Inflammatory macrophage treated with lipopolysaccharide for 4 hours (primary cell): ENCODE measurements at places on chromosomes 2 and 18.

GRCh38 chr2:239966029-239966852 is 58.9 kb downstream of the NDUFA10 start:
- no peak for DNase-seq

DNA sequence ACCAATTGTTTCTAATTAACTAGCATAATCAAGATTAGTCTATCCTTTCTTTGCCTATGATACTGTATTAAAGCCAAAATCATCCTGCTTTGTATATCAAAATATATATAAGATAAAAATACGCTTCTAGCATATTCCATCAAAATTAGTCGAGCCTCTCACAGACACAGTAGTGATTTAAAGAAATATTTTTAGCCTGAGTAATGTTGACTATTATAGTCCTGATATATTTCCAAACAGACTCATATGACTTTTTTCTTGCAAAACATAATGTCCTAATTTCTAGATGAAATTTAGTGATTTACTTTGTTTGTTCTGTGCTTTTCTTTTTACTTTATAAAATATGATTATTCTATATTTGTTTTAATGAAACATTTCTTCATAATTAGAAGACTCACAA is 30.9 kb downstream of the FAP start:
- DNase-seq: peak; percentile 14

GRCh38 chr18:58770601-58771000 is 94.1 kb upstream of the ZNF532 start:
- DNase-seq: no peak

DNA sequence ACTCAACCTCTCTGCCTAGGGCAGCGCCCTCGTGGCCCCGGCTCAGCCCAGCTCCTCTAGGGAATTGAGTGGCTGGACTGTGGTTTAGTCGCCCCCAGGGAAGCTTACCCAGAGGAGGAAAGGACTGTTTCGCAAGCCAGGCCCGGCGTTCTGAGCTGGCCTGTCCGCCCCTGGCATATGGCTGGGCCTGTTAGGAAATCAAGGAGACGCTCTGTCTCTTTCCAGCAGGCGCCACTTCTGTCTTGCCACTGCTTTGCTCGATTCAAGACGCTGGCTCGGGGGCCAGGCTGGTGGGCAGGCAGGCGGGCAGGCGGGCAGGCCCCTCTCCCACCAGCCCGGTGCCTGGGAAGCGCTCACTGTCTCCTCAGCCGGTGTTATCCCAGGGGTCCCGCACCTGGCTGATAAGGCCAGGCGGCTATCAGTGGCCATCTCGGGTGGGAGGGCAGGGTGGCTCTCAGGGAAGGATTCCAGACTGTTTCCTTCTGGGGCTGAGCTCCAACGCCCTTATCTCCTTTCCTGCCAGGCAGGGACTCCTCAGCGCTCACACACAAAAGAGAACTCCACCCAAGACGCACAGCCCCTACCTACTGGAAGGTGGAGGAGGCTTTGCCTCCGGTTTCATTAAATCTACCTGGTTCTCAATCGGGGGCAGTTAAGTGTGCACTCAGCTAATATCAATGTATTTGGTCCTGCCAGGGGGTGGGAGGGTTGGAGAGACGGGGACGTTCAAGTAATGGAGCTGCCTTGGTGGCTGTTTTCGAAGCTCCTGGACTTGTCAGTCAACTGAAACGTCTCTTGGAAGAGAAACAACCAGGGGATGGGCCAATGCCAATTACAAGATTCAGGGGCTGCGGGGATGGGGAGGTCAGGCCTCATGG is 109.1 kb downstream of the SMAD7 start:
- DNase-seq: peak; percentile 92

DNA sequence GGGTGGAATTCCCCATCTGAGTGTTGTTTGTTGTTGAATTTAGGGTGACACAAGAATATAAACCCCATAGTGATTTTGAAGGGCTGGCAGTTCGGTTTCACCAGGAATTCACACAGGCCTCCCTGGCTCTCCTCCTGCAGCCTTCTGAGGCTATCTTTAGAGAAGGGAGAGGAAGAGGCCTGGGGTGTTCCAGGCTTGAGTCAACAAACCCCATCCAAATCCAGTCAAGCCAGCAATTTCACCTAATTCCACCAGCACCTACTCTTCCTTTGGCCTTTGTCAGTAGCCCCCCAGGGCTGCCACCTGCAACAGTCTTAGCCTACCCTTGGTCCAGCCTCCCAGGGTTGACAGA is 32.0 kb downstream of the MARCHF4 start:
- no peak for DNase-seq

GRCh38 chr2:9982891-9983290 is 31.4 kb downstream of the GRHL1 start:
- DNase-seq: no peak
